Stimulated activated CD8-positive, alpha-beta memory T cell treated with anti-CD3 and anti-CD28 coated beads, Interleukin-4, amount 100 ng/mL, for 48 hours (primary cell): ENCODE measurements at places on chromosomes 1 and 21.
A peak's percentile ranks its signal among the peaks of the same experiment; 100 is the strongest.

- no peak for DNase-seq
Observed at GRCh38 chr1:70204600-70204999, 779 bp downstream of the LRRC40 start.

GRCh38 chr1:198656500-198656932, 17.7 kb downstream of the PTPRC start:
- peak; percentile 86 for DNase-seq

DNA sequence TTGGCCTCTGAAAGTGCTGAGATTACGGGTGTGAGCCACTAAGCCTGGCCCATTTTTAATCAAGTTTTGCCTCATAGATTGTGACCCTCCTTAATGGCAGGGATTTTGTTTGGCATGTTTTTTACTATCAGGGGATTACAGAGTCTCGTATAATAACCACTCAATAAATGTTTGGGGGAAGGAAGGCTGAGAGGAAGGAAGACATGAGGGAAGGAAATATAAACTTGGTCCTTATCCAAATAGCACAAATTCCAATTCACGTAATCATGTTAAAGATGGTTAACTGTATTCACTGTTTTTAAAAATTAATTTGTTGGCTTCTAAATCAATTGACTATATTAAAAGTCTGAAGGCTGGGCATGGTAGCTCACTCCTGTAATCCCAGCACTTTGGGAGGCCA, 30.9 kb upstream of the SERTAD4 start:
- no peak for DNase-seq

DNA sequence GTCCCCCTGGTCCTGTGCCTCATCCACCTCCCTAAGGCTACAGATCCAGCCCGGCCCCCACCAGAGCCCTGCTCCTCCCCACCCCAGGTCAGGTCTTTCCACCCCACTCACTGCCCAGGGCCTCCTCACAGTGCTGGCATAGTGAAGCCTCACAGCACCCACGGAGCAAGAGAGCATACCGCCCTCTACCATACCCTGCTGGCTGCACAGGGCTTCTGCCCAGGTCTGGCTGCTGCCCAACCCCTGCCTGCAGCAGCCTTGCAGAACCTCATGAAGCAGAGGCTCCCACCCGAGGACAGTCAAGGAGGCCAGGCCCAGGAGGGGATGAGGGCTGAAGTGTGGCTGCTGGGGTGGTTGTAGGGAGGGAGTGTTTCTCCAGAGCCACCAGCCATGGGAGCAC, 19.7 kb upstream of the ARF1 start:
- no peak for DNase-seq

- no peak for DNase-seq
Observed at GRCh38 chr1:10105484-10105883, 72.7 kb downstream of the UBE4B start.

GRCh38 chr1:210445931-210446330, 117.2 kb downstream of the HHAT start:
- no peak for DNase-seq

GRCh38 chr1:75539230-75540116, 71.4 kb downstream of the SLC44A5 start:
- DNase-seq, result no peak

GRCh38 chr1:66563094-66563800, 29.3 kb downstream of the SGIP1 start:
- DNase-seq, result no peak

DNA sequence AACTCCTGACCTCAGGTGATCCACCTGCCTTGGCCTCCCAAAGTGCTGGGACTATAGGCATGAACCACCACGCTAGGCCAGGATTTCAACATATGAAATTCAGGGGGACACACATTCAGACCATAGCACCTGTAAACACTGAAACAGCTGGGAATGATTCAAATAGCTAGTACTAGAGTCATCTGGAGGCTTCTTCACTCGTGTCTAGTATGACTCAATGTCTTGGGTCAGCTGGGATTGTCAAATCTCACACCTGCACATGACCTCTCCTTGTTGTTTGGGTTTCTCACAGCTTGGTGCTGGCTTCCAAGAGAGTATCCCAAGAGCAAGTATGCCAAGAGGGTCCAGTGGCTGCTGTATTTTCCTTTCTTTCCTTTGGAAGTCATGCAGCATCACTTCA, 75.1 kb downstream of the PGM1 start:
- DNase-seq, result no peak

- DNase-seq, result no peak
Observed at GRCh38 chr1:8870616-8871538, 7.6 kb downstream of the ENO1 start.

GRCh38 chr1:228022571-228023293, 15.9 kb downstream of the WNT3A start:
- no peak for DNase-seq

DNA sequence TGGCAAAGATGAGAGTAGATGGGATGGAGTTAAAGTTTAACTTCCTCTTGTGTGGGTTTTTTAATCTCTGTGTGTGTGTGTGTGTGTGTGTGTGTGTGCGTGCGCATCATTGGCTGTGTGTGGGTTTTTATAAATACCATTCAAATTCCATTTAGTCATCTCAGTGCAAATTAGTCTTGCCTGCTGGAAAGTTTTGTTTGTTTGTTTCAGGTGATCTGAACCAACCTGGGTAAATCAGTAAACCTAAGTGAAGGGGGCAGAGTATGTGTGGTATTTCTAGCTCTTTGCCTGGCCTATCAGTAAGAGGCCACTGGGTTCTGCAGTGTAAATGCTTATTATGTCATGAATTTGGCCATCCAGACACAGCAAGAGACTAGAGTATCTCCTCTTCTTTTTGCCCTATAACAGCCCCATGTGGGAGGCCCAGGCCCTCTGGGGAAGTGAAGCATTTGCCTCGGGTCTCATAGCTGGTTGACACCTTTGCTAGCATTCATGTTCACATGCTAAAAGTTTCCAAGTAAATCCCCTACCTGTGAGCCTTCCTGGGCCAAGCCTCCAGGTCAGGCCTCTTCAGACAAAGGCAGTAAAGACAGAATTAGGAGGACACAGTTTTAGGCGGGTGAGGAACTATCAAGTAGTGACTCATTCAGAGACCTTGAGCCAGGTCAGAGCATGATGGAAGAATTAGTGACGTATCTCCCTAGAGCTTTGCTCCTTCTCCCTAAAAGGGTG, 14.7 kb downstream of the INTS3 start:
- no peak for DNase-seq

- no peak for DNase-seq
Observed at GRCh38 chr21:26443291-26443690, 129.8 kb downstream of the CYYR1 start.

DNA sequence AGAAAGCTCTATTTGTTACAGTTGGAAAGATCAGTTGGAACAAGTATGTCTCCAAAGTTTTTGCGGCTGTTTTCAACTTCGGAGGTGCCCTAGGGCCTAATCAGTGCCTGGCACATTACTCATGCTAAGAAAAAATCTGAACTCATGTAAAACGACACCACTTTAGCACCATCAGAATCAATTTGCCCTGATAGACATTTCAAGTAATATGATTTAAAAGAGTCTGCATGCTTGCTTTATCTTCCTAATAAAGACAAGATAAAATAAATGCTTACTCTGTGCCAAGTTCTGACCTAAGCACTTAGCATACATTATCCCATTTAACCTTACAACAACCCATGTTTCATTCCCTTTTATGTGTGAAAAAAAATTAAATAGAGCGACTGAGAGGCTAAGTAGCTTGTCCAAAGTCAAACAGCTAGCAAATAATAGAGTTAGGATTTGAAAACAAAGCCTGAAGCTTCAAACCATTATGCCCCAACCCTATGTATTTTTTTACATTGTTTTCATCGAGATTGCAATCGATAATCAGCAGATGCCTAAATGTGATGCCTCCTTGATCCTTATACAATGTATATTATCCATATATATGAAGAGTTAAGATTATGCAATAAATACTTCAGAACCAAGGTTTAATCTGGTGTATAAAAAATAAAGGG, 91.3 kb downstream of the DENND1B start:
- no peak for DNase-seq

DNA sequence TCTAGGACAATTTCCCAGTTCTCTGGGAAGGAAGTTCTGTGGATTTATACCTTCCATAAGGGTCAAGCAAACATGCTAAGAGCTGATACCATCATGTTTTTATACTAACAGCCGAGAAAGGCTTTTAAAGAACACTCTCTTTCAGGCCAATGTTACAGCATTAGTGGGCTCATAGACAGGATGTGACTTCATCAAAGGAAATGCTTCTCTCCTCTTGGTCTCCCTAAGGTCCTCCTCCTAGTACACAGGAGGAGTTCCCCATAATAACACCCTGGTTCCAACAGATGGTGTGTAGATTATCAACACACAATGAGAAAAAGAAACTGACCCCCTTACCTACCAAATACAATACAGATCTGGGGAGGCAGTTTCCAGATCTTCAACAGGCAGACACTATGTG, 26.7 kb upstream of the GLIS1 start:
- DNase-seq, result no peak

GRCh38 chr1:27455139-27455811, 34.7 kb downstream of the WASF2 start:
- DNase-seq, result peak; percentile 39

- peak; percentile 26 for DNase-seq
Observed at GRCh38 chr1:42381280-42381673, 685 bp downstream of the RIMKLA start.

GRCh38 chr21:45767071-45768006, 123.8 kb downstream of the PCBP3 start:
- peak; percentile 41 for DNase-seq

- DNase-seq, result peak; percentile 66
Observed at GRCh38 chr1:109793486-109794318, 30.0 kb upstream of the EPS8L3 start.

DNA sequence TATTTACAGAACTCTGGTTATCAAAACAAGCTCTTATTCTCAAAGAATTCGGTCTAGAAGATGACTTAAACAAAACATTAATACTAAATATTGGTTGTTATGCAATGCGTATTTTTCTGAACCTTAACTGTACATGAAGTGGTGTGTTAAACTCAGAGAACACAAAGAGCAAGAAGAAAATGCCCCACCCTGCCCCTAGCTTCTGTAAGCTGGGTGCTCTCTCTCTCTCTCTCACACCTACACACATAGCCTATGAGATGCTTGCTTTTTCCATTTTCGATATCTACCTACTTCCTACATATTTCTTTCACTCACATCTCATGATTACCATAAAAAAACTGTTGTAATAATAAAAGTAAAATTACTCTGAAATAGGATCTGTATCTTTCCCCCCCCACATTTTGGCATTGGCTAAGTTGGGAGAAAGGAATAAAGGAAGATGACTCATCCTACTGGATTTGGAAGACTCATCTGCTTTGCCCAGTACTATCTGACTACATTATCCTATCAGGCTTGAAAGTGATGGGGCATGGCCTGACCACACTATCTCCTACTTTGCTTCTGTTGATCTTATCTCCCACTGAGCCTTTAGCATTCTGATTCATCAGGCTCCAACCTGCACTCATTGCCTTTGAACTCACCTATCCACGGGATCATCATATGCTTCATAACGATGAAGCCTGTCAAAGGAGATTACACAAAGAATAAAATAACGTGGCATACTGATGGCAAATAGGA, 2.9 kb downstream of the CRYZ start:
- no peak for DNase-seq

DNA sequence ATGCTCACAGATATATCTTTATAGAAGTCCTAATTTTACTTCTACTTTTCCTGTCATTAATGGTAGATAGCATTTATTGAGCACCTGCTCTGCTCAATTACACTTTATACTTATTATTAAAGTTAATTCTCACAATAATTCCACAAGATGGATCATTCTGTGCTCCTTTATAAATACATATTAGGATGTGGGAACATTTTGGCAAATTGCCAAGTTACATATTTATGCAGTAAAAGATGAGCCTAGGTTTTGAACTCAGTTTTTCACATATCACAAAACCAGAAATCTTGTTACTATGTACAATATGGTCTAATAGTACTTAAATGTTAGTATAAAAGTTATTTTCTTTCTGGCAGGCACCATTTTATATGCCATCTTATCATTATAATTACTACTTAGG, 895.0 kb upstream of the B3GALT2 start:
- no peak for DNase-seq

DNA sequence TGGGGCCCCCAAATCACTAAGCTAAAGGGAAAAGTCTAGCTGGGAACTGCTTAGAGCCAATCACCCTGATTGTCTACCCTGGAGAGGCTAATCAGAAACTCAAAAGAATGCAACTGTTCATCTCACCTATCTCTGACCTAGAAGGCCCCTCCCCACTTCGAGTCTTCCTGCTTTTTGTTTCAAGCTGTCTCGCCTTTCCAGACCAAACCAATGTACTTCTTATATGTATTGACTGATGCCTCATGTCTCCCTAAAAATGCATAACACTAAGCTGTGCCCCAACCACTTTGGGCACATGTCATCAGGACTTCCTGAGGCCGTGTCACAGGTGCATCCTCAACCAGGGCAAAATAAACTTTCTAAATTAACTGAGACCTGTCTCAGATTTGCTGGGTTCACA, 209.5 kb downstream of the APP start:
- DNase-seq, result no peak

DNA sequence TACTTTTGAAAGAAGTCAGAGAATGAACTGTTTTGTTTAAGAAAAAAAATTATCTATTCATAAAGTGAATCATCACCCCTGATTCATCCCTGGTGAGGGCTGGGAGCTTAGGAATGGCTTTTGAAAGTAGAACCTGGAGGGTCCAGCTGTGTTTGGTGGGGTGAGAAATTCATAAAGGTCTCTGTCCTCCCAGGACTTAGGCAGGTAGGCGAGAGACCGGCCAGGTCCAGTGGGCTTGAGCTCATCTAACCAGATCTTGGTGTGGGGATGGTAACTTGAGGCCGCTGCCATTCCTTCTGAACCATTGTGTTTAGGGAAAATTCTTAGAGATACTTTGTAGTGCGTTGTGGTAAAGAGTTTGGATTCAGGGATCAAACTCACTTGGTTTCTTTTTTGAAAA, 156.8 kb upstream of the TNR start:
- no peak for DNase-seq

GRCh38 chr1:205313563-205314308, 7.8 kb downstream of the NUAK2 start:
- peak; percentile 58 for DNase-seq

DNA sequence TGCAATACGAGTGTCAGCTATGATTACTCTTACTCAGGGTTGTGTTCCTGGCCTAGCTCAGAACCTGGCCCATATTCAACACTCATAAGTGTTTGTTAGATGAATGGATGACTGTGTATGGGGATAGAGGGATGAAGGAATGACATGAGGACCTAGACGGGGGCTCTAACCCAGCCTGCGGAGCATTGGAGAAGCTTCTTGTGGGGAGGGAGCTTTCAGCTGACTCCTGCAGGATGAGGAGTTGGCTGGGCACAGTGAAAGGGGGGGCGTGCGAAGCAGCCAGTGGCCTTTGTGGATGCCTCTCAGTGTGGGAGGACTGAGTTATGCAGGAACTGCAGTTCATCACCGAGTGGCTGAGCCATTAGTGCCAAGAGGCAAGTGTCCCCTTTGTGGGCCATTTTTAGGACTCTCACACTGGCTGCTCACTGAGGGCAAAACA, 1.2 kb upstream of the EXTL1 start:
- no peak for DNase-seq

GRCh38 chr1:8818325-8818775, 910 bp upstream of the RERE start:
- DNase-seq, result peak; percentile 24

- no peak for DNase-seq
Observed at GRCh38 chr1:5623399-5623798, 368.8 kb downstream of the NPHP4 start.

GRCh38 chr21:32940079-32941014, 85.4 kb upstream of the OLIG2 start:
- DNase-seq, result peak; percentile 46
